NCI-H187 (cell line): ENCODE measurements at places on chromosomes 3 and 15.

- no peak for DNase-seq
These were observed 145.0 kb downstream of the LRRK1 start for GRCh38 chr15:101063891-101064794.

- DNase-seq: no peak
These were observed 175.4 kb upstream of the LPP start for GRCh38 chr3:187978433-187979011.

GRCh38 chr3:127214975-127215374 is 22.0 kb downstream of the PRR23E start:
- DNase-seq: no peak

DNA sequence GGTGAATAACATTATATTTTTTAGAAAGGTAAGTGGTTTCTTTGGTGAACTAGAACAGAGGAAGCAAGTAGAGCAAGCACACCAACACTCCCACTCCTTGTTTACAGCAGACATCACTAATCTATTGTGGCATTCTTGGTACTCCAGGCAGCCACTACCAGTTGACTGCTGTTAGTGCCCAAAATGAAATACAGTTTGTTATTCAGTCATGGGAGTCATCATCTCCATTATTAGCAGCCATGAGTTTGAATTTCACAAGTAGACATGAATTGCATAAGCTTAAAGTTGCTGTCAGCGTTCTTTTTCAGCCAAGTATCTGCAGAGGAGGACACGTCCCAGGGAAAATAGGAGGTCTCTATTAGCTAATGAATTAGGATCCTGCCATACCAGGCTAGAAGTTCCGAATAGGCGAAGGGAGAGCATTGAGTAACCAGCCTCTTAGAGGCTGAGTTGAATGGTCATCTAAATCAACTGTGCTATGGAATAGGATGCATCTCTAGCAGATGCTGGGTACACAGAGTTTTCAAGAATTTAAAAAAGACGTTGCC is 252.7 kb upstream of the ICE2 start:
- no peak for DNase-seq

DNA sequence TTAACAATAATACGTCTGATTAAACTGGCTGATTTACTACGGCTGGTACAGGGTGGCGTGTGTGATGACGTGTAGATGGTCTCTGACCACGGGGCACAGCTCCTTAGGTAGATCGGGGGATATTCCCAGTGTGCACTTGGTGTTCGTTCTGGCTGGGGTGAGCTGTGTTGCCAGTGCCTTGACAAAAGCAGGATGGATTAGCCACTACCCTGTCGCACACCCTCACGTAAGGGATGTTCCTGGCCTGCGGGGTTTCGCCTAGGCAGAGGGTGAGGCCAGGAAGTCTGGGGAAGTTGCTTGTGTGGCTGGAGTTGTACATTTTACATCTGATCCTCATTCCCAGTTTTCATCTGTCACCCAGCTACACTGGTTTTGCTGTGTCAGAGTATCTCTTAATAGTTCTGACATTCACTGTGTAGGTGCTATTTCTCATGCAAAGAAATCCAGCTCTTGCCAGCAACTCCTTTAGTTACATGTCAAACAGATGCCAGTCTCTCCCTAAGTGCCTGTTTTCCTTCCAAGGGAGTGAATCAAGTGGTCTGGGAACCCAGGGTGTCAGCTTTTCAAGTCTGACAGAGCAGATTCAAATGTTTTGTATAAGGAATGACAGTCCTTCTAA is 66.1 kb upstream of the CCR4 start:
- no peak for DNase-seq

- no peak for DNase-seq
These were observed 100.8 kb downstream of the FOXP1 start for GRCh38 chr3:71482771-71483170.

DNA sequence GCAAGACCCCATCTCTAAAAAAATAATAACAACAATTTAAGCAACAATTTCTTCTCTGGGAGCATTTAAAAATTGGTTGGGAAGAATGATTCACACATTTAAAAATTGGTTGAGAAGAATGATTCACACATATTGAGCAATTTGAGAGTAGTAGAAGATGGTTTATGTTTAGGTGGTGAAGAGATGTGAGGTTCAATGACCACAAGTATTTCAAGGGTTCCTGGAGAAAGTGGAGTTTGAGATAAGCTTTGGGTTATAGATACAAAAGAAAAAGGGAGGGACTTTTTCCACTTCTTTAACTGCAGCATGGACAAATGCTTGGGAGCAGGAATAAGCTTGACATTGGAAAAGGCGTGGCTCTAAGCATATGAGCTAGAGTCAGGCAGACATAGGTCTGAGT is 145.7 kb upstream of the NPHP3 start:
- no peak for DNase-seq

DNA sequence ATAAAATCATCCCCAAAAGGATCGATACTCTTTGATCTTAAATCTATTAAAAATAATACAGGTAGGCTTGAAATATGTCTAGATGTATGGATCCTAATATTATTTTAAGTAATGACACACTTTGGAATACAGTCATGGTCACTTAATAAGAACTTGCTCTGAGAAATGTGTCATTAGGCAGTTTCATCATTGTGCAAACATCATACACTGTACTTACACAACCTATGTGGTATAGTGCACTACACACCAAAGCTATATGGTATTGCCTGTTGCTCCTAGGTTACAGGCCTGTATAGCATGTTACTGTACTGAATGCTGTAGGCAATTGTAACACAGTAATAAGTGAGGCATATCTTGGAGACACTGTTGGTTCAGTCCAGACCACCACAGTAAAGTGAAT is 307.1 kb downstream of the RAP2B start:
- DNase-seq: no peak

GRCh38 chr3:46661776-46662766 is 31.4 kb downstream of the ALS2CL start:
- no peak for DNase-seq
